ENCODE measurements at places on chromosomes 4 and X. TPM values are rescaled to one million over a fixed set of nuclear protein-coding genes. Genes with fewer than 3 reads are reported as not detected.
A peak's percentile ranks its signal among the peaks of the same experiment; 100 is the strongest.

DNA sequence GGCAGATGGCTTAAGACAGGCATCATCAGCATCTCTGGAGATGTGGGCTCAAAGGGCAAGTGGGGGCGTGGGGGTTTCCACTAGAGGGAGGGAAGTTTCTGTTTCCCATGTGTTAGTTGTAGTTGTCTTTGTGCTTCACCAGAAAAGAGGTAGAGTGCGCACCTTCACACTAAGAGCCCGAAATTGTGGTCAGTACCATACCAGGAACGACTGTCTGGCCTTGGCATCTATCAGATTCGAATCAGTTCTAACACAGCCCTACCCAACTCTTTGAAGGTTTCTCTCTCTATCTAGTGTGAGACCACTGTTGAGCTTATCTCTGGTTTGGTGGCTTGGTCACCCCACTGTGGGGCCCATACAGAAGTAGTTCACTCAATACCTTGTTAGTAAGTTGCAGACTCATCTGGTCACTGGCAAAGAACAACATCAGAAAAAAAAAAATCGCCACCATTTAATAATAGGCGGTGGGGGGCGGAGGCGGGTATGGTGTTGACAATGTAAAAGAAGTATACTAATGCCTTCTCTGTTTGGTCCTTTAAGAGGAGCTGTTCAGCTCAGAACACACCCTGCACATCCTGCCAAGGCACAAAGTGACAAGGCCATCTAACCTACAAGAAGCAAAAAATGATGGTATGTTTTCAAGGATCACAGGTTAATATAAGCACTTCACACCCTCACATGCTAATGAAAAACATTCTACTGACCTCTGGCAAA lies 71.1 kb downstream of the NYX start:
- peak; percentile 39 for DNase-seq

DNA sequence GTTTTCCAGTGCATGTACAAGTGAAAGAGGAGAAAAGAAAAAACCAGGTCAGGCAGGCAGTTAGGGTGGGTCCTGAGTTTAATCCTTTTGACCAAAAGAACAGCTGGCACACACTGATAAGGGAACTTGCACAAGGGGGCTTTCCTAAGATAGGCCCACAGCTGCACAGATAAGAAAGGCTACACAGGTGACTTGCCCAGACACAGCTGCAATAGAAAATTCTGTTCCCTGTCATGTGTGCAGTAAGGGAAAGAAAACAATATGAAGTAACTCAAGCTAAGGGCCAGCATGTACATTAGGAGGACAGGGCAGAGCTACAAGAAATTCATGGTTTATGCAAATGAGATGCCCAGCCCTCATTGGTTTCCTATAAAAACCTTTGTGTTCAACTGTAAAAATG lies 32.9 kb downstream of the LUZP4 start:
- DNase-seq, result no peak

DNA sequence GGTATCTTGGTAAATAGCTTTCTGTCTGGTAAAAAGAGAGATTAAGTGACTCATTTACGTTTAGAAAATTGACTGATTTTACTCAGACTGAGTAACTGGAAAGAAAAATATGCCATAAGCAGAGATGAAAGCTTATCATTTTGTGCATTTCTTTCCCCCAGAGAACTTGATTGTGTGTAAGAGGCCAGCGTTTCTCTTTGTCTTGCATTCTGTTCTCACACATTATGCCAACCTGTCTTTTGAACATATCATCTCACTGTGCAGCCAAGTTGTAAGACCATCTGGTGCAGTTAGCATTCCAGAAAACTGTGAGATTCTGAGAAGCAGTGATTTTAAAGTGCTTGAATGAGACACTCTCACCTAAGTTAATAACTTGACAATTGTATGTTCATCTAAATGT lies 651.3 kb downstream of the TECRL start:
- DNase-seq, result no peak

- DNase-seq, result no peak
Measured at GRCh38 chr4:7793186-7793585, 146.5 kb downstream of the AFAP1 start.

- DNase-seq, result no peak
Measured at GRCh38 chr4:7243609-7244330, 51.4 kb downstream of the SORCS2 start.

- DNase-seq, result no peak
Measured at GRCh38 chr4:107838861-107839565, 14.3 kb downstream of the SGMS2 start.

DNA sequence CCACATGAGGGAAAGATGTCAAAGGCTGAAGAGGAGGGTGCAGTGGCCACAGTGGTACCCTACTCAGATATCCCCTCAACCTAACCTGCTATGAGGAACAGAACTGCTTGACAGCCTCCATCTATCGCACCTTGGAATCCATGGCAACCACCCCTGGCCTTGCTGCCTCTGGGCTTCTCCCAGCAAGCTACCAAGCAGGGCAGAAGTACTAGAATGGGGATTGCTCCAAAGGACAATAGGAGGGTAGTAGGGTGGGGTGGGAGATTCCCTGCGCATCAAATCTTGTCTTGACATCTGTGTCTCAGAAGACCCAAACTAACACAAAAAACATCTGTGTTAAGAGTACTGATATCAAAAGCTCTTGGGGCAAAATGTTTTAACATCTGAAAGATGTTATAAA lies 118.2 kb downstream of the FBXW7 start:
- no peak for DNase-seq

DNA sequence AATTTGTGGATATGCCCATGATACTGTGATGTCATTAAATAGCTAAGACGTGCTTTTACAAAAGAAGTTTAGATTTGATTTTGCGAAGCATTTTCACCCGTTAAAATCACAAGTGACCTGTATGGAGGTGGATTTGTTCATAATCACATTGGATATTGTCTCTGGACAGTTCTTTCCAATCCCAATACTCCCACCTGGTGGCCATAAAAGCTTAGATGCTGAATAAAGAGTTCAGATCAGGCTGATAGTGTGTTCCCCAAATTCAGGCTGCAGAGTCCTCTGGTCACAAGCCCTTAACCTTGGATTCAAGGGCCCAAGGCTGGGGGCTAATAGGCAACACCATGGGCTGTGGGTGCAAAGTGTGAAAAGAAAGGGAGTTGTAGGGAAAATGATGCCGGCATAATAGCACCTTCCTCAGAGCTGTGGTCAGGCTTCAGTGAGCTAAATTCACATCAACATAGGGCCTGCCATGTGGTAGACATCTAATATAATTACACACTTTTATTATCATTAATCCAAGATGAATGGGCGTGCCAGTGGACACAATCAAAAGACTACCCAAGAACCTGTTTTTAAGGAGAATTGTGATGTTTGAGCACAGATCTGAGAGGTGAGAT lies 28.1 kb downstream of the SMIM43 start:
- DNase-seq, result peak; percentile 44

DNA sequence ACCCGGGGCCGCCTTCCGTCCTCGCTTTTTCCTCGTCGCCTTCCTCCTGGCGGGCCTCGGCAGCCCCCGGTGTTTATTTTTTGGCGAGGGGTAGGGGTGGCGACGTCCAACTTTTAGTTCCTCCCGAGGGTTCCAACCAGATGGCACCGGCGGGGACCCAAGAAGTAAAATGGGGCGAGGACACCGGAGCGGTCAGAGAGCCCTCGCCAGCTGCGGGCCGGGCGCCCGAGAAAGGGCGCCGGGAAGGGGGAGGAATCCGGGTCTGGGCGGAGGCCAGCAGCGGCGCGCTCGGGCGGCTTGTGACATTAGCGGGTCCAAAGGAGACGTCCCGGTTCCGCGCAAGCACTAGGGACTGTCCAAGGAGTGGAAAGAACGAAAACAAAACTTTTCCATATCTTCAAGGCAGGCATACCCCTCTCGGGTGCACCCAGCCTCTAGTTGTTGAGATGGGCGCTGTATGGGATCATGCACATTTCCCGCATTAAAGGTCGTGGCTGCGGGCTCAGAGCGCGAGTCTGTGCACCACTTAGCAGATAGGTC lies 691 bp upstream of the USP46 start:
- peak; percentile 13 for DNase-seq

- no peak for DNase-seq
Measured at GRCh38 chr4:134365852-134366251, 164.3 kb upstream of the PABPC4L start.

- peak; percentile 43 for DNase-seq
Measured at GRCh38 chrX:68196939-68197791, 236.1 kb downstream of the OPHN1 start.

DNA sequence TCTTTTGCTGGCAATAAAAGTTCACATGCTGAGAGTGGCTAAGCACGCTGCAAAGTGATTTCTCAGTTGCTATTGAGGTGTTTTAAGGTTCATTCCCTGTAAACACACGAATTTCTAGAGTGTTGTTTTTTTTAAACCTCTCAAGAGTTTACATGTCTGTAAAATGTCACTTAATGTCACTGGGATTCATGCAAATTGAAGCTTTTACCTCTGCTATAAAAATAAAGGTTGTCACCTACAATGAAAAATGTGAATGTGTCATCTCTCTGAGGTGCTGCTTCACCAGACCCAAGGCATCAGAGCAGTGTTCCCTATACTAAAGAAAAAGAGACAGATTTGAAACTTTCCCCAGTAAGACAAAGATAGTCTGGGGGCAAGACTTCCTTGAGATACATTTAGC lies 127.0 kb downstream of the PPA2 start:
- no peak for DNase-seq

DNA sequence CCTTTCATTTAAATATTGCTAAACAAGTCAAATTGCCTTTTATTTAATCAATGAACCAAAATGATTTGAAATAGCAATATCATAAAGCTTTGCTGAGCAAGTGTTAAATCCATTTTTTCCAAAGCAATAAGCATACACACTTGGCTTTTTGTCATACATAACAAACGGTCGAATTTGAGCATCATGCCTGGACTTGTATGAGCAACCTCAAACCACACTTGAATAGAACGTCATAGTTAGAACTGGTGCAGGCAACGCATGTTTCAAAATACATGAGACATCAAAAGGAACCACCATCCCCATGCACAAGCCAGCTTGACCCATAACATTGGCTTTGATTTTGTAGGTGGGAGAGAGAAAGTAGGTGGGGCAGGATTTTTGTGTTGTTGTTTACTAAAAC lies 812.3 kb upstream of the FRG1 start:
- DNase-seq, result no peak

DNA sequence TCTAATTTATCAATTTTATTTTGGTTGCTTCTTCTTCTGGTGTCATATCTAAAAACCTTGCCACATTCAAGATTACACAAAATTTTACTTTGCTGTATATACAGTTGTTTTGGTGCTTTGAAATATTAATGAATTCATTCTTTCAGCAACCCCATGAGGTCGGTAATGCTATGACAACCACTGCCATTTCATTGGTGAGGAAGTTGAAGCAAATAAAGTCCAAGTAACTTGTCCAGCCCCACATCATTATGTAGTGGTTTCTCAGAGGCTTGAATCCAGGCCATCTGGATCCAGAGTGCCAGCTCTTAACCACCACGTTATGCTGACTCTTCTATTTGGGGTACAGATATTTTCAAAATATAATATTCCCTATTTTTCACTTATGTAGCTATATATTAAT lies 42.2 kb downstream of the UGT2A3 start:
- DNase-seq, result no peak

DNA sequence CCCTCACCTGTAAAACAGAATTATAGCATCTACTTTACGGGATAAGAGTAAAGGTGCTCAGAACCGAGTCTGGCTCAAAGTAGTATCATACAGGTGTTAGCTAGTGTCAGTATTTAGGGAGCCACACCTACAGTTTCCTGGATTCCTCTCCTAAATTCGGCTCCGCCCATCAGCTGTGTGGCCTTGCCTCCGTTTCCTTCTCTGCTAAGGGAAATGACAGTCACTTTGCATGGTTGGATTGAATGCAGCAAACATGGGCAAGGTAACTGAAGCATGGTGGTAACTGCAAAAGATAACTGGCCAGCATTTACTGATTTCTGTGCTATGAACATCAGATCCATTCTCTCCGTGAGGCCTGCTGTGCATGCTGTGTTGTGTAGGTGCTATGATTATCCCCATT lies 2.8 kb downstream of the PPP1R3F start:
- peak; percentile 58 for DNase-seq

DNA sequence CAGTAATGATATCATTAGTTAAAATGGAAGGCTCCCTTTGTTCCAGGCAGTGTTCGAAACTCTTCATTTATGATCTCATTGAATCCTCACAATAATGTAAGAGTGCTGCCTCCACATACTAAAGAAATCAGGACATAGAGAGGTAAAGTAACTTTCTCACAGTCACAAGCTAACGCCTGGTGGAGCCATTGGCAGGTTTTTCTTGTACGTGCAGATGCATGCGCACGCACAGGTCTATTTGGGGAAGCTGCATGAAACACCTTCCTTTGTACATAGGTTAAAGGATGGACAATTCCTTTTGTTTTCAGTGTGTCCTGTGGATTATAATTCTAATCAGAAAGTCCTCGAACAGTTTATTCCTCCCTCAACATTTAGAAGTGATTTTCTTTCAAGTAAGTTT lies 176.2 kb downstream of the RAPGEF2 start:
- DNase-seq, result no peak

DNA sequence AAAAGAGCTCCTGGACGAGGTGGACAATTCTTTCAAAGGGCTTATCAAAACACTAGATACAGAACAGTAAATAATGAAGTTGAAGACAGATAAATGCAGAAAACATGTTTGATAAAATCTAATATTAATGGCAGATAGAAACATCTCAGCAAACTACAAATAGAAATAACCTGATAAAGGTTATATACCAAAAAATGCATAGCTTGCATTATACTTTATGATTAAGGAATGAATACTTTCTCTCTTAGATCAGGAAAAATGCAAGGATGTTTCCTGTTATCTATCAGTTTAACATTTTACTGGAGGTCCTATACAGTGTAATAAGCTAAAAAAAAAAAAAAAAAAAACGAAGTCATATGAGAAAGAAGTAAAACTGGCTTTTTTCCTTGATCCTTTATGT lies 304.5 kb upstream of the CXorf51A start:
- no peak for DNase-seq

- no peak for DNase-seq
Measured at GRCh38 chr4:94348666-94349065, 6.0 kb upstream of the HPGDS start.

DNA sequence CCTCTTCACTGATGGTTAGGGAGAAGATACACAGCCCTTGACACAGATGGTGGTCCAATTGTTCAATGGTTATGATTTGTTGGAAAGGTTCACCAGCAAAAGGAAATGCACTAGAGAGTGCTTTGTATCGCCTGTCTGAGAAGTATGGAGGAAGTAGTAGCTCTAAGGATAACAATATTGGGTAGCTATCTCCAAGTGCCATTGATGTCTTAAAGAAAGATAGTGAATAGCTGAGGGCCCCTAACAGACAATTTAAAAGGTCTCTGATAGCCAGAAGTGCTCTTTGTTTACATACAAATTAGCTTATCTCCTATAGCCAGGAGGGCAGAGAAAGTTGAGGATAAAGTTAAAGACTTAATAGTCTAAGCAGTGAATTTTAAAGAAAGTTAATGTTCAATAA lies 33.9 kb upstream of the BLTP1 start:
- no peak for DNase-seq

- no peak for DNase-seq
Measured at GRCh38 chrX:554271-554670, 76.3 kb upstream of the SHOX start.

- no peak for DNase-seq
Measured at GRCh38 chrX:100417681-100418080, 7.6 kb upstream of the PCDH19 start.

Gene CFAP47
- total RNA-seq, result not detected

Gene NR3C2
- 6.1 TPM for total RNA-seq

Gene ARHGAP4
- 154 TPM for total RNA-seq

Gene FAT1
- 0.02 TPM for total RNA-seq

Gene DCLK2
- not detected for total RNA-seq

Gene COX7B2
- total RNA-seq, result not detected

Gene MXD4
- 2.7 TPM for total RNA-seq

Gene NXF2B
- total RNA-seq, result not detected

Gene DGKK
- total RNA-seq, result not detected

Gene SUPT20HL2
- total RNA-seq, result not detected

Gene TGIF2LX
- total RNA-seq, result not detected

Gene GABRG1
- total RNA-seq, result not detected

Gene MAP3K15
- total RNA-seq, result 1.2 TPM

All from activated naive CD4-positive, alpha-beta T cell treated with anti-CD3 and anti-CD28 coated beads for 36 hours (primary cell).